Ureter (tissue), 1 donor: ENCODE measurements at places on chromosomes 1 and 21. TPM values are rescaled to one million over a fixed set of nuclear protein-coding genes. Genes with fewer than 3 reads are reported as not detected.

The CFAP141 gene
- not detected for total RNA-seq

DNA sequence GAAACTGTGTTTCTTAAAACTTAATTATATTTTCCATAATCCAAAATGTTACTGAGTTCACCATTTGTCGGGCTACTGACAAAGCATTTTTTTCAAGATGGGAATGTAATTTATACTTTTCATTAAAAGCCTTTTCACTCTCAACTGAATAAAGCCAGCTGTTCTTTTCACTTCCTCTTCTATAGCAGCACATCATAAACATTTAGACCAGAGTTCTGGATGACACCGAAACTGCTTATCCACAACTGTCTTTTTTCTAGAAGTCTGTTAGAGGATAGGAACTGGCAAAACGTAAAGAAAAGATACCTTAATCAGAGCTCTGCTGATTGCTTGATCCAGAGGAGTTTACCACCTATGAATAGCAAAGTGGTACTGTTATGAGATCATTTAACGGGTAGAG, 594.7 kb downstream of the ADGRL2 start:
- DNase-seq: no peak

The SPATA46 gene
- total RNA-seq: not detected

The RHOC gene
- total RNA-seq: 187 TPM

DNA sequence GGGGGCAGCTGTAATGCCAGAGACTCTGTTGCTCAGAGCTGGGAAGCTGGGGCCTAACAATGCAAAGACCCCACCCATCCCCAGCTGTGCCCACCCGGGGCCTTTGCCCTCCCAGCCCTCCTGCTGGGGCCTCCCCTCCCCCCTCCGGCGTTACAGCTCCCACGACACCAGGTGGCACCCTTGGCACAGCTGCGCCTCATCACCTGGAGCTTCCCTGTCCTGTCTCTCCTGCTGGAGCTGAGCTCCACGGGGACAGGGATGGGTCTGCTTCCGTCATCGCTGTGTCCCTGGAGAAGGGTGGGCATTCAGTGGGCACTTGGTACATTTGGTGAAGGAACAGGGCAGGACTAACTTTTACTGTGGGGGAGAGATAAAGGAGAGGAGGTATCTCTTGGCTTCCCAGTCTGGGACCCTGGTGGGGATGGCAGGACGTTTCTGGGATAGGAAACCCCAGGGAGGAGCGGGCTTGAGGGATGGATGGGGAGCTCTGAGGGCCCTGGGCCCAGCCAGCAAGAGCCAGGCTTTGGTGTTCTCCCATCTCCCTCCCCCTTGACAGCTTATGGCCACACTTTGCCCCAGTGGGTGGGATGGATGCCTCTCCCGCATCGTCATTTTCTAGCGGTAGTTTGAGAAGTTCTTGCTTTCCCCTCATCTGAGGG, 453.2 kb downstream of the PTPRU start:
- DNase-seq: no peak

DNA sequence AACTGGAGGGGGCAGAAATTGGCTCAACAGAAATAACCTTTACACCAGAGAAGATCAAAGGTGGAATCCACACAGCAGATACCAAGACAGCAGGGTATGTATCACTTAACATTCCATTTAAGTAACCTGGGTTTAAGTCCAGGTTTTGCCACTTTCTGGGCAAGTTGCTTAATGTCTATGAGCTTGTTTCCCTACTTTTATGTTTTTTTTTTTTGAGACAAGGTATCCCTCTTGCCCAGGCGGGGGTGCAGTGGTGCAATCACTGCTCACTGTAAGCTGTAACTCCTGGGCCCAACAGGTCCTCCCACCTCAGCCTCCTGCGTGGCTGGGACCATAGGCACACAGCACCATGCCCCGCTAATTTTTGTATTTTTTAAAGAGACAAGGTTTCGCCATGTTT, 2.2 kb downstream of the RTCA start:
- no peak for DNase-seq

GRCh38 chr1:6121021-6121421, 59.1 kb downstream of the CHD5 start:
- DNase-seq: no peak
